ENCODE measurements at places on chromosomes 16 and 17. TPM values are rescaled to one million over a fixed set of nuclear protein-coding genes. Genes with fewer than 3 reads are reported as not detected.

Gene SDK2
- polyA plus RNA-seq, result 0.36 TPM

Gene CDR2L
- polyA plus RNA-seq, result 30.0 TPM

Gene KRT17
- 0.56 TPM for polyA plus RNA-seq

Gene KRT33B
- 0.05 TPM for polyA plus RNA-seq

Gene PNMT
- polyA plus RNA-seq, result not detected

Gene FNDC8
- not detected for polyA plus RNA-seq

GRCh38 chr16:49277766-49278566, 3.7 kb downstream of the CBLN1 start:
- DNase-seq, result no peak

DNA sequence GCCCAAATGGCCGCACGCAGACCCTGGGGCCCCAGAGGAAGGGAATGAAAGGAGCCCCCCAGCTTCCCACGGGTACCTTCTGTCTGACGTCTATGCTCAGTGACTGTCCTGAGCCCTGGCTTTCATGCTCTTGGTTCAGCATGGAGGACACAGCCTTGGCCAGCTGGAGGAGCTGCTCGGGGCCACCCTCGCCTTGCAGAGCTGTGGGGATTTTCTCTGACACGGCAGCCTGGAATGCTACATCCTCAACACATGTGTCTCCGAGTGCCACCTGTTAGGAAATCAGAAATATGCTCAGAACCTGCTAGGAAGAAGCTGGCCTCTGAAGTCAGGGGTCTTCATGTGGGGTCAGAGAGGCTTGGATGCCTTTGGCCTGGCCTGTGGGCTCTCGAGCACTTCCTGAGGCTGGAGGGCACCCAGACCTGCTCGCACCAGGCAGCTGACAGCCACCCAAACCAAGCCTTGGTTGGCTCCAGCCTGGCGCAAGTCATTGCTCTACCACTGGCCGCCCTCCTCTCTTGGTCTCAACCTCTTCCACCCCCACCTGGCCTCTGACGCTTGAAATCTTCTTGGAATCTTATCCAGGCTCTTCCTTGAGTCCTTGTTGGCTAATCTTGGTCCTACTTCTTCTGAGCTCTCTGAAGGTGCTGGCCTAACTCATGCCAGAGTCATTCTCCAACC, 63.7 kb upstream of the BCO1 start:
- DNase-seq, result peak; percentile 72

DNA sequence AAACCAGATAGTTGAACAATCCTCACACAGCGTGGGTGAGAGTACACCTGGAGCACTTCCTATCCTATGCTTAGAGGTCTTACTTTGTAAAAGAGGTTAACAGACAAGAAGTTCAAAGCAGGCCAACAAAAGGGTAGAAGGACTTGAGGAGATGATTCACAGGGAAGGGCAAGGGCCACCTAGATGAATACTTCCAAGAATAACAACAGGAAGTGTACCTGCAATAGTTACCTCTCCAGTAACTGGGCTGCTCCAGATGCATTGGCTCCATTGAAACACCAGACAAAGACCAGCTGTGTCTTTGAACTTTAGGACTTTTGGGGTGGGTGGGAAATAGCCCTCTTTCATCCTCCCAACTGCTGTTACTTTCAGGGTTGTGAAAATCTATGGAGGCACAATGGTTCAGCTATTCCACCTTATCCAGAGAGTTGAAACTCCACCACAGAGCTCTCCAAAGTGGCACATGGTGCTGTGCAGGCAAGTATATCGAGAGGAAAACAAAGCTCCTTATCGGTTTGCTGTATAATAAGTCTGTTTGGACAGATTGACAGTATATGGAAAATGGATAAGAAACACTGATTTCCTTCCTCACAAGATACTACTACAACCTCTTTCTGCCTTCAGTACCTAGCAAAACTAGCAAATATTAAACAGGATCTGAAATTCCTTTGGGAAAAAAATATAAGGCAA, 22.7 kb downstream of the RNF43 start:
- DNase-seq, result no peak

DNA sequence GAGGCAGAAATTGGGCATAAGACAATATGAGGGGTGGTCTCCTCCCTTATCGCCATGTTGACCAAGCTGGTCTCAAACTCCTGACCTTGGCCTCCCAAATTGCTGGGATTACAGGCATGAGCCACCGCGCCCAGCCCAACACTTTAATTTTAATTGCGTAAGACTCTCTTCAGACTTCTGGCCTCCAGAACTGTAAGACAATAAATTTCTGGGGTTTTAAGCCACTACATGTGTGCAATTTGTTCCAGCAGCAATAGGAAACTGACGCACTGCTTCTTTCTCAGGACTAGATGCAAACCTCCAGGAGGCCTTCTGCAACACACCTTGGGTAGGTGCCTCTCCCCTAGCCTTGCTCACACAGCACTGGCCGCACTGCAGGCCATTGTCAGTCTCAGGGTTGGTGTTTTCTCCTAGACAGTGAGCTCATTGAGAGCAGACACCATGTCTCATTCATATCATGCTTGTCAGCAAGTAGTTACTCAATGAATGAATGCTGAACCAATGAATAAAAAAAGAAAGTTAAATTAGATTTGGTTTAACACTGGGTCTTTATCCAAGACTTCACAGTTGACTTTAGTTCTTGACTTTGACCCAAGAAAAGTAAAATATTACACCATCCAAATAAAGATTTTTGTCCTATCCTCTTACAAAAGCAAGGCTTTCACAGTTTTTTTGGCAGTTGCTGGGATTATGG, 5.5 kb upstream of the ACSF2 start:
- DNase-seq, result no peak

DNA sequence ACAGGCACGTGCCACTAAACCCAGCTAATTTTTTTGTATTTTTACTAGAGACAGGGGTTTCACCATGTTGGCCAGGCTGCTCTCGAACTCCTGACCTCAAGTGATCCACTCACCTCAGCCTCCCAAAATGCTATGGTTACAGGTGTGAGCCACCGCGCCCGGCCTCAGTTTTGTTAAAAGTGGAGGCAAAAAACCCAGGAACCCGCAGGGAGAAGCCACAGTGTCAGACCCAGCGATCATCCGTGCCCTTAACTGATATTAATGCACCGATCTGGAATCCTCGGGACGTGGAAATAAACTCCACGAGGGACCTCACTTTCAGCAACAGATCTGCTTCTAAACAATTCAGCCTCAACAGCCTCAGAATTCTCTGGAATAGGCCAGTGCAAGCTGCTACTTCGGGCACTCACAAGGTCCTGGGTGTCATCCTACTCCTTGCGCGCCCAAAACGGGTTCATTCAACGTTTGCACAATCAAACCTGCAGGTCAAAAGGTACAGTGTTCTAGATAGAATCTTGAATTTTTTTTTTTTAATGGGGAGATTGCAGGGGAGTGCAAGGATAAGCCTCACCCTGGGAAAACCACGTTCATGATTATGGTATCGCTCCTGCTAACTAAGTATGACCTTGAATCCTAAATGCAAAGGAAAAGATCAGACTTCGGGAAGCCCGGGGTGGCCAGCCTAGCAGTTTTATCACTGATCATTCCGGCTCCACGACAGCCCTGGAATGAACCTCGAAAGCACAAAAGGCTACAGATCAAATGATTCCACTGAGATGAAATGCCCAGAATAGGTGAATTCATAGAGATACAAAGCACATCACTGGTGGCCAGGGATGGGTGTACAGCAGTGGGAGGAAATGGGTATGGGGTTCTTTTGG, 22.4 kb downstream of the LITAF start:
- no peak for DNase-seq

DNA sequence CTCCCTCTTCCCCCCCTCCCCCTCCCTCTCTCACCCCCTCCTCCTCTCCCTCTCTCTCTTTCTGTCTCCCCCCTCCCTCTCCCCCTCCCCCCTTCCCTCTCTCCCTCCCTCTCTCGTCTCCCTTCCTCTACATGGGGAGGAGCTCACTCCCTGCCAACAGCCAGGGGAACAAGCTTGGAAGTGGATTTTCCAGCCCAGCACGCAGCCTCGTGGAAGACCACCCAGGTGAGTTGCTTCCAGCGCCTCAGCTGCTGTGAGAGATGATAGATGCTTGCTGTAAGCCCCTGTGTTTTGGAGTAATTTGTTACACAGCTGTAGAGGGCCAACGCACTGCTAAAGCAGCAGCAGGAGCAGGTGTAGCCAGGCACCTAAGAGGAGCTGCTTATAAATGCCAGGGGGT, 20.8 kb downstream of the ACTG1 start:
- DNase-seq, result no peak

DNA sequence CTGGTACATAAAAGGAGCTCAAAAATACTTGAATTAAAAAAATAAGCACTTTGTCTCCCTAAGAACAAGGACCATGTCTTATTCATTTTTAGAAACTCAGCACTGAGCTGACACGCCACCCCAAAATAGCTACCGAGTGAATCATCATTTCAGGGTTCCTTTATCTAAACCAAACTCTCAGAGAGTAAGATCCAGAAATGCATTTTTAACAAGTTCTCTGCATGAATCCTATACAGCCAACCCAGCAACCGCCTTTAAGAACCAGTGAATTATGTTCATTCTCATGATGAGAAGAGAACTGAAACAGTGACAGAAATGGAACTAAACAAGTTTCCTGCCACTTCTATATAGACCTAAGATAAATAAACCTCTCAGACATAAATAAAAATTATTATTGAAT, 8.7 kb downstream of the C16orf87 start:
- no peak for DNase-seq

- DNase-seq, result no peak
Measured at GRCh38 chr17:54876656-54877195, 23.9 kb upstream of the TOM1L1 start.

DNA sequence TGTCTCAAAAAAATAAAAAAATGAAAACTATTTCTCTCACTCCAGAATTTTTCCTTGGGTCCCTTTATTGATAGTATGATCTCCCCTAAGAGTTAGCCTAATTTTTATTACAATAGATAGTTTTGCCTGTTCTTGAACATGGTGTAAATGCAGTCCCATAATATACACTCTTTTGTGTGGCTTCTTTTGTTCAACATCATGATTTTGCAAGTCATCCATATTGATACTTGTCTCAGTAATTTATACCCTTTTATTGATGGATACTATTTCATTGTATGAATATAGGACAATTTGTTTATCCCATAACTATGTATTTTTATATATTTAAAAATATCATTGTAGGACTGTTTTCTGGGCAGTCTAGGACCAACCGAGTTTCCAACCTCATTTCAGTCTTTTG, 207.0 kb downstream of the UTP18 start:
- no peak for DNase-seq

GRCh38 chr16:79099716-79100115, 500.8 kb downstream of the MAF start:
- DNase-seq, result no peak

DNA sequence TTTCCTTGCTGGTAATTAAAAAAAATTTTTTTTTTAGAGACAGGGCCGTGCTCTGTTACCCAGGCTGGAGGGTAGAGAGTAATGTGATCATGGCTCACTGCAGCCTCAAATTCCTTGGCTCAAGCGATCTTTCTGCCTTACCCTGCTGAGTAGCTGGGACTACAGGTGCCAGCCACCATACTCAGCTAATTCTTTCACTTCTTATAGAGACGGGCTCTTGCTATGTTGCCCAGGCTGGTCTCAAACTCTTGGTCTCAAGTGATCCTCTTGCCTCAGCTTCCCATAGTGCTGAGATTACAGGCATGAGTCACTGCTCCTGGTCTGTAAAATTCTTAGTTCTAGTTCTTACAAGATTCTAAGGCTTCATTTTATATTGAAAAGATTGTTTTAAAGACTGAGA, 11.1 kb downstream of the SMIM36 start:
- DNase-seq, result no peak

GRCh38 chr17:29643817-29644160, 21.1 kb upstream of the CORO6 start:
- DNase-seq, result no peak

Measured in A549 (cell line).